ENCODE measurements at places on chromosomes 6 and 20. TPM values are rescaled to one million over a fixed set of nuclear protein-coding genes. Genes with fewer than 3 reads are reported as not detected.

The SUMO4 gene
- not detected for total RNA-seq

DNA sequence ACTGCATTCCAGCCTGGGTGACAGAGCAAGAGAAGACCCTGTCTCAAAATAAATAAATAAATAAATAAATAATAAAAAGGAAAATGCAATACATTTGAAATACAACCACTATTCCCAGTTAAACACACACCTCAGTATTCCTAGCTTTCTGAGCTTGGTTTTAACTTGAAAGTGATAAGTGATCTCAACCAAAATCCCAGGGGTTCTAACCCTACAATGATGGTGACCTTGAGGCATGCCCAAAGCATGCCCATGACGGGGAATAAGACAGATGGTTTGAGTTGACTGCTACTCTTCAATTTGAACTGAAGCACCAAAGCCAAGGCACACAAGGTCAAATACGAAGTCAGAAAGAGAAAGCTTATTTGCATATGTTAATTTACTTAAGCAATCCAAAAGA, 96.9 kb downstream of the ZFP64 start:
- no peak for DNase-seq

DNA sequence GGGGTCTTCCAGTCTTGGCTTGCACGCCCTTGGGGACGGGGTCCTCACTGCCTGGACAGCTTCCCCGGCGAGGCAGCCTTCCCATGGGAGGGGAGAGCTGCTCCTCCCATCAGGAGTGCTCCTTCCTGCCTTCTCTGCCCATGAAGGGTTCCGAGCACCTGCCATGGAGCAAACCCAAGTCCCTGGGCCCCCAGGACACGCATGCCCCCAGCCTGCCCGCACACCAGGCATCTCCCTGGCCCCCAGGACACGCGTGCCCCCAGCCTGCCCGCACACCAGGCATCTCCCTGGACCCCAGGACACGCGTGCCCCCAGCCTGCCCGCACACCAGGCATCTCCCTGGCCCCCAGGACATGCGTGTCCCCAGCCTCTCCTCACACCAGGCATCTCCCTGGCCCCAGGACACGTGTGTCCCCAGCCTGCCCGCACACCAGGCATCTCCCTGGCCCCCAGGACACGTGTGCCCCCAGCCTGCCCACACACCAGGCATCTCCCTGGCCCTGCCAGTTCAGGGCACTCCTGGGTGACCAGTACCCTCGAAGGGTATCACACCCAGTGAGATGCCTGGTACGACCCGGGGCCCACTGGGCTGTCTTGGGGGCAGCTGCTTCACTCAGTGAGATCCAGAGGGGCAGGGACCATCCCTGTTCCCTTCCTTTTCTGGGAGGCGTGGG, 21.7 kb downstream of the COL20A1 start:
- DNase-seq: no peak

DNA sequence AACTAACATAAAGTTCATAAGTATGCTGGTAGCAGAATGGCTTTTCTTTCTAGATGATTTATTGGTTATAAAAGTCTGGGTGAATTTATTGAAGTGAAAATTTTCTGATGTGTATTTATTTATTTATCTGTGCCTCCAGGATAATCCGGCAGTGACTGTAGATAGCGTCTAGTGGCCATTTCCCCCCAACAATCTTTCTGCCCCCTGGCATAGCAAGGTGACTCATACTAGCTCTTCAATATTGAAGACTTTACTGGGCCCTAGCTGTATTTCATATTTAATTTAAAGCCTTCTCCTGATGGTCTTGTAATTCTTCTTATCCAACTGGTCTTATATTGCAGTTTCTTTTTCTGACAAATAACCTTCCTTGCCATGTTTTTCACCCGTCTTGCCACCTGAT, 154.1 kb upstream of the SGK1 start:
- no peak for DNase-seq

- no peak for DNase-seq
Measured at GRCh38 chr6:155400654-155400965, 55.0 kb downstream of the NOX3 start.

- DNase-seq: no peak
Measured at GRCh38 chr6:84549917-84550316, 214.5 kb downstream of the TBX18 start.

DNA sequence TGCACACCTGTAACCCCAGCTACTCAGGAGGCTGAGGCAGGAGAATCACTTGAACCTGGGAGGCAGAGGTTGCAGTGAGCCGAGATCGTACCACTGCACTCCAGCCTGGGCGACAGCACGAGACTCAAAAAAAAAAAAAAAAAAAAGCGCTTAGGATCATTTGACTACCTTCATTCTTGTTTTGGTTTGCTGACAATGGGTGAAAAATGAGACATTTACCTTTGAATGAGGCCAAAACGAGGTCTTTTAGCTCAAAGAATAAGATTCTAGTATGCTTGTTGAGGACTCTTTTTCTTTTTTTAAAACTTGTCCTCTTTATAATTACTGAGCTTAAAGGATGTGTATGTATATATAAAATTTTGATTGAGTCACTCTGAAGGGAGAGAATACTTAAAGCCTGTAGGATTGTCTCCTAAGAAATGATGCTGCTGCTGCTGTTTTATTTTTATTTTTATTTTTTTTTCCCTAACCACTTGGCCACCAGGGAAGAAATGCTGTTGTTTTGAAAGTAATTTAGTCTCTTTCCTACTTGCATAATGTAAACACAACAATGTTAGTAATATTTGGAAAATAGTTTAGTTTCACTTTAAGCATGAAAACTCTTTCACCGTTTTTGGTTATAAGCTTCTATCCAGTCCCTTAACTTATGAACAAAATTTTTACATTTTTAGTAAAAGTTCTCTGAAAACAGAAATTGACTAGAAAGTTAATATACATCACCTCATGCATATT, 7.9 kb downstream of the UBR2 start:
- no peak for DNase-seq

DNA sequence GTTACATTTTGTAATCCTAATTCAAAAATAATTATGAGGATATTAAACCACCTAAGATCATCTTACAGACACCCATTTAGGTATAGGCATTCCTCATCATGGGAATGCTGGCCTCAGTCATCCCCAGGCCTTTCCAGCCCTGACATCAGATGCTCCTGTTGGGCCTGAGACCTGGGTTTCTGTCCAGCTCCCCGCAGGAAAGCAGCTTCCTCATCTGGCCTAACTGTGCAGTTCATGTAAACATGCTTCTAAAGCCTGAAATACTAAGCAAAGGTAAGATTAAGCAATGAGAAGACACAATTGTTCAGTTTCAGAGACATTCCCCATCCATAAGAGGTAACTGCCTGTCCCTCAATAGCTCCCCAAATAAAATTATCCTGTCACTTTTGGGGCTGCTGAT, 19.0 kb downstream of the ETV7 start:
- DNase-seq: no peak
